Muscle of back (tissue), 13 donors: ENCODE measurements at places on chromosomes 1 and 21.
A peak's percentile ranks its signal among the peaks of the same experiment; 100 is the strongest.

- no peak for DNase-seq
Observed at GRCh38 chr21:21750124-21750825, 752.1 kb downstream of the NCAM2 start.

DNA sequence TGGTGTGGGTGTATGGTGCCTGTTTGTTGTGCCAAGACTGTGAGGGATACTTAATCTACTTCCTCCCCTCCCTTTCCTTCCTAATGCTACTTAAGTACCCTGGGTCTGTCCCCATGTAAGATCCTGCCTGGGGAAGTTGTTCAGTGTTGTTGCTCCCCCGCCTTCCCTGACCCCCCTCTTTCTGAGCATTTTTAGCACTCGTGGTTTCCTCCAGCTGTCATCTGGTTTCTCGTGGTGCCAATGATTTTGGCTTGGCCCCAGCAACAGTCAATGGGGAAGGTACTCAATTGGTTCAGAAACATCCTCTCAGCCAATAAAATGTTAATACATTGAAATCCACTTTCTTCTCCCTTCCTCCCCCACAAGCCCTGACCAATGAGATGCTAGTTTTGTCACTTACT is 8.0 kb upstream of the B4GALT3 start:
- peak; percentile 64 for DNase-seq

DNA sequence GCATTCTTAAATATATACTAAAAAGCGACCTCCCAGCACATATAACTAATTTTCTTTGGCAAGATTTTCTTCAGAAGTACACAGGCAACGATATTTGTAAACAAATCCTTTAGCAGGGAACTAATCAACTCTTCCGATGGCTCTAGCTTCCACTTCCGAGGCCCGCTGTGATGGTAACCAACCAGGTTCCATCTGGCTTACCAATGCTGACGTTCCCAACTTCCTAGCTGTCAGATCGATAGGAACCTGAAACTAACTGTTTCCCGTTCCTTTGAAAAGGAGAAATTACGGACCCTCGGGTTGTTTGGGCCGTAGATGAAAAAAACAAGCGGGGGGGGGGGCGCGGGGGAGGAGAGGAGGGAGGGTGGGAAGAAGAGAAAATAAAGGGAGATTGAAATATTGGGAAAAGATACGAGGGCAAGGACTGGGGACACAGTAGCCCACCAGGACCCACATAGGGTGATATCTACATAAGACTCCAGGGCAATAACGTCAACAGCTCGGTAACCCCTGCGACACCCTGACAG is 513 bp downstream of the GTF2B start:
- DNase-seq = peak; percentile 72

GRCh38 chr1:203888807-203889251 is 27.4 kb downstream of the SNRPE start:
- DNase-seq = no peak

DNA sequence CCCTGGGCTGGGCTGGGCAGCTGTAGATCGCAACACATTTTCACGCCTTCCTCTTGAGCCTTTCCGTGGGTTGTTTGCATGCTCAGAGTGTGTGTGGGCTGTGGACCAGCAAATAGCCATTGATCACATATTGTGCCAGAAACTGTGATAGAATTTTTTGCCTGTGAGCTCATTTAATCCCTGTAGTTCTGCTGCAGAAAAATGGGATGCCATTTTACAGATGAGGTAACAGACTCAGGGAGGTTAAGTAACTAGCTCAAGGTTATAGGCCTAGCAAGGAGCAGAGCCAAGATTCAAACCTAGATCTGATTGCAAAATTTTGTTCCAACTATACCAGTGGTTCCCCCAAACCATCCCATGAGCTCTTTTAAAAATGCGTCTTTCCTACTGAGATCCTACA is 10.5 kb downstream of the SPATA46 start:
- DNase-seq = no peak

DNA sequence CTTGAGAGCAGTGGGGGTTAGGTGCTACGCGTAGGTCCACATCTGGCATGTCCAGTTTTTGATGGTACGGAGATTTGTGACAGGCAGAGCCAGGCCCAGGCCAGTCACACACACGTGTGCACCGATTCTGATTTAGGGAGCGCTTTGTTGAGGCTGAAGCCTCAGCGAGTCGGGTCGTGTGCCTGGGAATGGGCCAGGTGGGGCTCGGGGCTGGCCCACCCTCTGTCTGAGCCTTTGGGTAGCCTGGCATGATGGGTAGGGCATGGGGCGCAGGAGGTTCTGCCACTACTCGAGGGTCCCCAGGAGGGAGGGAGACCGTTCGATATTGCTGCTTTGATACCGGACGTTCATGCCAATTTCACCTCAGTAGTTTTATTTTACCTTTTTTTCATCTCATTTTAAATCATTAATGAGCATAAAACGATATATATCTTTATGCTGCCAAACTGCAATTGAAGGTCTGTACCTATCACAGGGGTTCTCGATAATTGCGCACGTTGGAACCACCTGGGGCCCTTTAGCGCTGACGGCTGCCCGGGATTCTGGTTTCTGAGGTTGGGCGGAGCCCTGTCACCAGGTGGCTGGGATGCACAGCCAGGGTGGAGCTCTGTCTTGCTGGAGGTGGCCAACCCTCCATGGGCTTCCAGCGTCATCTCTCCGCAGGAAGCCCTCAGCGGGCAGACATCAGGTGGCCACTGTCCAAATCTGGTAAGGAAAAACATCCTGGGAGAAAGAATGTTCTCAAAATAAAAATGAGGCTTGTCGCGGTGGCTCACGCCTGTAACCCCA is 71.9 kb downstream of the SCCPDH start:
- DNase-seq = no peak

DNA sequence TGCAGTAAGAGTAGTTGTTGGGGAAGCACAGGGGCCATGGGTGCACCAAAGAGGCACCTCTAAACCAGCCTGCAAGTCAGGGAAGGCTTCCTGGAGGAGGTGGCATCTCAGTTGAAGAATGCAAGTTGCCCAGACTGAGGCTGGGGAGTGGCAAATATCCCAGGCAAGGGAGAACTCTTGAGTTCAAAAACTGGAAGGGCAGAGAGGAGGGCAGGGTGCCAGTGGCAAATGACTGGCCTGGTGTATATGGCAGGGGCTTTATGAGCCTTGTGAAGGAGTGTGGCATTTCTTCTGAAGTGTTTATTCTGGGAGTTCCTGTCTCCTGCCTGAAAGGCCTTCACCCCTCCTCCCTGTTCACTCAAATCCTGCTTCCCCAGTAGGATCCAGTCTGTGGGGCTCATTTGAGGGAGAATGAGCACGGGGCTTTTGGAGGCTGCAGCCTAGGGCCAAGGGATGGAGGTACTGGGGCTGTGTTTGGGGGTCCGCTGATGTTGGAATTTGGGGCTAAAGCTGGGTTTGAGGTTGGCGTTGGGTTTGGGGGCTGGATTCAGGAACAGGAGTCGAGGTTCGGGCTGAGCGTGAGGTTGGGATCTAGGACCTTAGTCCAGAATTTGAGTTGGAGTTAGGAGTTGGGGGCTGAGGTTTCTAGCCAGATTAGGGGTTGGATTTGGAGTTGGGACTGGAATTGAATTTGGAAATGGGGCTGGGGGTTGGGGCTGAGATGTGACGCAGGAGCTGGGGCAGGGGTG is at the start of gene TMEM125:
Gene TMEM125 (plus strand): TSS at position 357 of the 749 bp plus-strand sequence. CDS start 2,740 bp downstream, outside the sequence.
- no peak for DNase-seq
